Activated CD8-positive, alpha-beta memory T cell treated with anti-CD3 and anti-CD28 coated beads for 48 hours (primary cell): ENCODE measurements at places on chromosomes 2 and 18.
A peak's percentile ranks its signal among the peaks of the same experiment; 100 is the strongest.

DNA sequence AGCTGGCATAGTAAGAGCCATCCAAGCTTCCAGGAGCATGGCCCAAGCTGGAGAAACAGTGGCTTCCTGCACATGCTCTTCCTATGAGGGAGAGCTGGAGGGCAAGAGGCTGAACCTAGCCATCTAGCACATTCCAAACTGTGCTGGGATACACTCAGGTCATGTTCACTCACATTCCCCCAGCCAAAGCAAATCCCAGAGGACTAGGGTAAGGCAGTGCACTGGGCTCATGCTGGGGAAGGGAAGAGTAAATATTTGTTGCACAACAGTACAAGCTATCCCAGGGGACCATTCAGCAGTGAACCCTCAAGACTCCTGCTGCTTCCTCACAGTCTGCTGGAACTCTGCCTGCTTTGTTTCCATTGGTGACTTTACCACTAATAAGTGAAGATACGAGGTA, 20.7 kb upstream of the GYPC start:
- DNase-seq, result no peak

GRCh38 chr2:52810460-52810859, 957.1 kb upstream of the CHAC2 start:
- no peak for DNase-seq

- no peak for DNase-seq
Measured at GRCh38 chr2:113080134-113080533, 12.4 kb downstream of the IL1F10 start.

GRCh38 chr18:13500869-13501542, 225.4 kb downstream of the FAM210A start:
- DNase-seq, result no peak

DNA sequence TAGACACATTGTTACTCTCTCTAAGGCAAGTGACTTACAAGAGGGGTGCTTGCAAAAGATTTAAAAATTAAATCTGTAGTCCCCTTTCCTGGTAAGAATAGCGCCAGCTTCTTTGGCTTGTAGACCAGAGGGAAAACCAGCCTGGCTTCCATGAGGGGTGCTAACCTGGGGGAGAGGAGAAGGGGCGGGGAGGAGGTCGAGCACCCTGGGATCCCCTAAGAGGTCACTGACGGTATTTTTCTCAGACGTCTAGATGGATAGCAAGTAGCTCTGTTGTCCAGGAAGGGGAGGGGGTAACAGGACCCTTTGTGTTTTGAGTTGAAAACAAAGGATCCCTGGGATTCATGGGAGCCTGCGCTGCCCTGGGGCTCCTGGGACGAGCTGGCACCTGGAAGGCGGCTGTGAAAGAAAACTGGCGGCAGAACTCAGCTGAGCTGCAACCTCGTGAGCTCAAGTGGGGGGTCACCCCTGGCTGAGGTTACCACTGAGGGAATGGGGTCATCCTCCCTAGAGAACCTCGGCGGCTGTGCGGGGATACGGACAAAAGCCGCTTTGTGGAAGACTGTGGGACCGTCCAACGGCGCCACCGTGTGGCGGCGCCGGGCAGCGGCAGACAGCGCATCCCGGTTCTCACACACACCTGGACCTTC, 37.8 kb upstream of the MRPL19 start:
- DNase-seq, result peak; percentile 8

GRCh38 chr2:8431446-8432125, 250.3 kb upstream of the ID2 start:
- no peak for DNase-seq

GRCh38 chr2:183009249-183009899, 28.9 kb downstream of the NCKAP1 start:
- no peak for DNase-seq

GRCh38 chr2:30871980-30872789, 64.9 kb upstream of the CAPN13 start:
- DNase-seq, result no peak

DNA sequence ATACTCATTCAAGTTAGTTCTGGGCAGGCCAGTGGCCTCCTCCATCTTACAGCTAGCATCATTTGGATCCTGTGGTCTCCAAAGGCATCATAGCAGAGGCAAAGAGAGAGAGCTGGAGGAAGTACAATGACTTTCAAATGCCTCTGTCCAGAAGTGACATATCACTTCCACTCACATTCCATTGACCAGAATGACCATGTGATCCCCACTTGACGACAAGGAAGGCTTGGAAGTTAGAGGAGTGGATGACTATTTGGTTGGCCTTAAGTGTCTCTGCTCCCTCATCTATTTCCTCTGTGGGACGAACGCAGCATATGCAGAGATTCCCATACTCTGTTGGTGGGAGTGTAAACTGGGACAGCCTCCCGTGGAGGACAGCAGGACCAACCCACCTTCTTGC, 27.8 kb upstream of the MLPH start:
- no peak for DNase-seq

DNA sequence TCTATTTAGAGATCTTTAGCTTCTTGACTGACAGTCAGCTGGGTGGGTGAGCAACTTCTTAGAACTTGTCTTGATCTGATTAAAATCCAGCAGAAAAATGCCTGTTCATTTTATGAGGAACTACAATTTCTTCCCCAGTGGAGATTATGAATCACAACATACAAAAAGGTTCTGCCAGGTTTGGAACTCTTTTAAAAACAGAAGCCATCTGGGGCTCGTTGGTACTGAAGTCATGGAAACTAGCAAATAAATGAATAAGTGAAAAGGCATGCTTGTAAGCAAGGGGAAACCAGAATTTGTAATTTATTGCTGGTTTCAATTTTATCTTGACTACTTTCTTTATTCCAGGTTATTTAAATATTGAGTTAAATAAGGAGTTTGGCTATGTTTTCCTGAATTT, 767.4 kb downstream of the MBD2 start:
- DNase-seq, result no peak

- no peak for DNase-seq
Measured at GRCh38 chr2:68366083-68366560, 1.0 kb downstream of the PLEK start.

GRCh38 chr18:48031641-48032040, 101.2 kb upstream of the SMAD2 start:
- no peak for DNase-seq

GRCh38 chr2:15010346-15010745, 377.8 kb downstream of the LRATD1 start:
- no peak for DNase-seq

- no peak for DNase-seq
Measured at GRCh38 chr2:46813680-46814079, 101.9 kb downstream of the MCFD2 start.

DNA sequence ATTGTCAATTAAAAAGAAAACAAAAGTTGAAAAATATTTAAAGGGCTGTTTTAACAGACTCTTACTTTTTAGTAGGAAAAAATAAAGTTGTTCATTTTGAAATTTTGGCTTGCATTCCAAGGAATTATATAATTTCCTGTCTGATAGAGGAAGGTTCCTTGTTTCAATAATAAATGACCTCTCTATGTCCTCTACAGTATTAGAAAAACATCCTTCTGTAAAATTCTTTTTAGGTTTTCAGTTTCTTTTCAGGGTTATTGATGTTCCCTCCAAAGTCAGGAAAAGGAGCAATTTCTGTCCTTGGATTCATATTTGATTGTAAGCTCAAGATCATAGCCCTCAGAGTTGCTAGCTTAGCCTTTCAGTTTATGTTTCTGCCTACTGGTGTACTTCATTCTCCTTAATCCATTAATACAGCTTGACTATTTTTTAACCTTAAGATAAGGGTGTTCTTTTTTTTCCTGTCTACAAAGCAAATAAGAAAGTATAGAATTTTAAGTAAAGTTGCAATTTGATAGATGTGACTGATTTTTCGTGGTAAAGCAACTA, 125.2 kb upstream of the COL3A1 start:
- DNase-seq, result no peak

- no peak for DNase-seq
Measured at GRCh38 chr2:160489111-160489510, 4.5 kb downstream of the RBMS1 start.

GRCh38 chr2:234135750-234136221, 85.3 kb downstream of the SPP2 start:
- DNase-seq, result peak; percentile 8

DNA sequence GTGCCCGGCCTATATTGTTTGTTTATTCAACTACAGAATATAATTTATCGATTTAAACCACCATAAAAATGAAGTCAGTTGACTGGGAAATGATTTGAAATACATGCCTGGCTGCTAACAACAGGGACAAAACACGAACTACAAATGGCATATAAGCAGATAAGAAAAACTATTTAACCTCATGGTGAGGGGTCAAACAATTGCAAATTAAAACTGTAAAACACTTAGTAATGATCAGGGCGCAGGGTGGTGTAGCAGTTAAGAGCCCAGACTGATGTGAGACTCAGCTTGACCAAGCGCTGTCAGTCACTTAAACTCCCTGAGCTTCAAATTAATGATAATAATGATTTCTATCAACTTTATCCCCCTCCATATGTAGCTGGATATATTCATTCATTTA, 6.7 kb downstream of the MTHFD2 start:
- no peak for DNase-seq

DNA sequence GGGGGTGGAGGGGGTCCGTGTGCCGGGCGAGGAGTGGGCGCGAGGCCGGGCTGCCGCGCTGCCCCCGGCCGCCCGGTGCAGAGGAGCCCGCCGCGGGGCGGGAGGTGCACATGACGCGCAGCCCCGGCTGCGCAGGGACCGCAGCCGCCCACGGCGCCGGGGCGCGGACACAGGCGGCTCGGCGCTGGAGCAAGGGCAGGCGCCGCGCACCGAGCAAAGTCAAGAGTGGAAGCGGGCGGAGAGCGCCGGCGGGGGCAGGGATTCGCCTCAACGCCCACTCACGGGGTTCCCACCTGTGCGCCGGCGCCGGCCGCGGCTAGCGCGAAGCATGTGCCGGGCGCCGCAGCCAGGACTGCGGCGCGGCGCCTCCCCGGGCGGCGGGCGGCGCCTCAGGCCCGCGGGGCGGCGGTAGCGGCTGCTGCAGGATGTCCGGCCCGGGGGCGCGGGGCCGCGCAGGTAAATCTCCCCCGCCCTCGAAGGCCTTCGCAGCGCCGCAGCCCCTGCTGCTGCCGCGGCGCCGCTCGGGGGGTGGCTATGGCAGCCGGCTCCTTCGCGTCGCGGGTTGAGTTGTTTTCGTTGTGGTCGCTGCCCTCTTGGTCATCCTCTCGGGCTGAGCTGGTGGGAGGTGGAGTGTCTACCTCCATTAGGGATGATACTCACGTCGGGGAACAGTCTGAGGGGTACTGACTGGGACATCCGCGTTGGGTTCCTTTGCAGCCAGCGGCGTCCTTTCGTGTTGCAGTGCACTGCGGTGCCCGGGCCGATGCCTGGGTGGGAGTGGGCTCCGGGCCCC, 216.3 kb upstream of the DTNA start:
- no peak for DNase-seq

- DNase-seq, result no peak
Measured at GRCh38 chr2:229407170-229407569, 136.1 kb upstream of the PID1 start.

DNA sequence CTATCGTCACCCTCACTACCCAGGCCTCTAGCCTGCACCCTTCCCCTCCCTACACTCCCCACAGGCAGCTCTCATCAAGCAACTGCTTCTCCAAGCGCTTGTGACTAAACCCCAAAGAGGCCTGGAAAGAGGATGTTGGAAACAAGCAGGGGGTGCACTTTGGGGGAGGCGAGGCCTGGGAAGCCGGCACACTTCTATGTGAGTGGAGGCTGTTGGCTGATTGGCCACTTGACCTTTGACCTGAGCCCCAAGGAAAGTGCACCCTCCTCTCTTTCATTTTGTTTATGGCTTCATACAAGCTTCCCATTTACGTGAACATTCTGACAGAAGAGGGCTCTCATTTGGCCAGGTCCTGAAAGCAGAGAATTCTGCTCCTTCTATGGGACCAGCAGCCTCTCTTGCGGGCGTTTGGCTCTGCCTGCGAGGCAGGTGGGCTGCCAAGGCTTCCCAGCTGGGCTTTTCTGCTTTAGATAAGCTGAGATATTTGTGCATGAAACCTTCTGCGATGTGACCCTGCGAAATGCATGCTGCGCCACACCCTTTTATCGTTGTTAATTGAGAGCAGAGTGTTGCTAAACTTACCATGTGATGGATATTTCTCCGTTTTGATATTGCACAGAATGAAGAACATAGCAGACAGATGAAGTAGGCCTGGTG, 134.8 kb upstream of the NCK2 start:
- DNase-seq, result no peak

DNA sequence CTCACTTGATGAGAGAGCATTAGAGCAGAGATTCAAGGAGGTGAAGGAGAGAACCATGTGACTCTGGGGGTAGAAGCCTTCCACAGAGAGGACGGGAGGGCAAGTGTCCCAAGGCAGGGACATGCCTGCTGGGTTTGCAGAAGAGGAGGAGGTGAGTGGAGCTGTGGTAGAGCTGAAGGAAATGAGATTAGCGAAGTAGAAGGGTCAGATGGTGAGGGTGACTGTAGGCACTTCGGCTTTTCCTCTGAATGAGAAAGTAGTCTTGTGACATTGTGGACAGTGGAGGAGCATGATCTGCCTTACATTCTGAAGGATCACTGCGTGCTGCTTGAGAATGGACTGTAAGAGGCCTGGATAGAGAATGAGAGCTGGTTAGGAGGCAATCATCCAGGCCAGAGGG, 126.0 kb downstream of the NXPH2 start:
- DNase-seq, result no peak

- DNase-seq, result no peak
Measured at GRCh38 chr2:175180701-175181103, 808 bp downstream of the ATP5MC3 start.

GRCh38 chr2:26722911-26723310, 30.4 kb downstream of the KCNK3 start:
- no peak for DNase-seq

- no peak for DNase-seq
Measured at GRCh38 chr2:134712299-134712698, 6.5 kb downstream of the TMEM163 start.

GRCh38 chr2:130327703-130328527, 14.8 kb upstream of the IMP4 start:
- DNase-seq, result no peak

GRCh38 chr2:142915502-142915901, 38.0 kb downstream of the KYNU start:
- no peak for DNase-seq

DNA sequence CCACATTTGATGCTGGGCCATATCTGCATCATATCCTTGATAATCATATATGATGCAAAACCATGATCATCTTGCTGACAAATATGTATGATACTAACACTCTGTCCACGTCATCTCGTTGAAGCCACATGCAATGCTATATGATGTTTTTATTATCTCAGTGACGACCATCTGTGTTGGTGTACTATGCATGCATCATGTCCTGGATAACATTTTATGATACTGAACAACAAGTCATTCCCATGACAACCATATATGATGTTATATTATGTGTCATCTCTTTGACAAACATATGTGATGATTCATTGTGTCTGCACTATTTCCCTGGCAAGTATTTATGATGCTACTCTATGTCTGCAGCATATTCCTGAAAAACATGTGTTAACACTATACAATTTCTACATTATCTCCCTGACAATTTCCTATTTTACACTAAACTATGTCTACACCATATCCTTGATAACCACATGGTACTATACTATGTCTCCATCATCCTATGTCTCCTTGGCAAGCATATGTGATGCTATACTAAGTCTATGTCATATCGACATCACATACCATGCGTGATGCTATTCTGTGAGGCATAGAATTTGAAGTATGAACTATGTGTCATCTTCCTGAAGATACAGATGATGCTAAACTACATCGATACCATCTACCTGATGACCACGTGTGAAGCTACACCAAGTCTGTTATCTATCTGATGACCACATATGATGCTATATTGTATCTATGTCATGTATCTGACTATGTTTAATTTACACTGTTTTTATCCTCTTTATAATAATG, 37.0 kb downstream of the DAW1 start:
- no peak for DNase-seq
